Common myeloid progenitor, CD34-positive (primary cell): ENCODE measurements at places on chromosomes 5 and 9.

DNA sequence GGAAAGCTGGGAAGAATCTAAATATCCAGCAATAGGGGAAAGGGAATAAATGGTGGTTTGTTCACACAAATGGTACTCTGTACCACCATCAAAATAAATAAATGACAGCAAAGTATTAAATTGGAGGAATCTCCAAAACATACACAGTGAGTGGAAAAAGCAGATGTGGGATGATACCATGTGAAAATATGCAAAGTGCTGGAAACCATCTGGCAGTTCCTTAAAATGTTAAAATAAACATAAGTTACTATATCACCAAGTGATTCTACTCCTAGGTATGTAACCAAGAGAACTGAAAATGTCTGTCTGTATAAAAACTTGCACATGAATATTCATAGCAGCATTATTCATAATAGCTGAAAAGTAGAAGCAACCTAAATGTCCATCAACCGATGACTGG lies 41.9 kb upstream of the TEX48 start:
- no peak for DNase-seq
- H3K4me1 ChIP-seq = no peaks in the 10 kb centered on the region
- H3K36me3 ChIP-seq = no peaks in the 10 kb centered on the region
- H3K27me3 ChIP-seq = peaks cover 2% of the 10 kb centered on the region
- H3K4me3 ChIP-seq = no peak overlapping the region

DNA sequence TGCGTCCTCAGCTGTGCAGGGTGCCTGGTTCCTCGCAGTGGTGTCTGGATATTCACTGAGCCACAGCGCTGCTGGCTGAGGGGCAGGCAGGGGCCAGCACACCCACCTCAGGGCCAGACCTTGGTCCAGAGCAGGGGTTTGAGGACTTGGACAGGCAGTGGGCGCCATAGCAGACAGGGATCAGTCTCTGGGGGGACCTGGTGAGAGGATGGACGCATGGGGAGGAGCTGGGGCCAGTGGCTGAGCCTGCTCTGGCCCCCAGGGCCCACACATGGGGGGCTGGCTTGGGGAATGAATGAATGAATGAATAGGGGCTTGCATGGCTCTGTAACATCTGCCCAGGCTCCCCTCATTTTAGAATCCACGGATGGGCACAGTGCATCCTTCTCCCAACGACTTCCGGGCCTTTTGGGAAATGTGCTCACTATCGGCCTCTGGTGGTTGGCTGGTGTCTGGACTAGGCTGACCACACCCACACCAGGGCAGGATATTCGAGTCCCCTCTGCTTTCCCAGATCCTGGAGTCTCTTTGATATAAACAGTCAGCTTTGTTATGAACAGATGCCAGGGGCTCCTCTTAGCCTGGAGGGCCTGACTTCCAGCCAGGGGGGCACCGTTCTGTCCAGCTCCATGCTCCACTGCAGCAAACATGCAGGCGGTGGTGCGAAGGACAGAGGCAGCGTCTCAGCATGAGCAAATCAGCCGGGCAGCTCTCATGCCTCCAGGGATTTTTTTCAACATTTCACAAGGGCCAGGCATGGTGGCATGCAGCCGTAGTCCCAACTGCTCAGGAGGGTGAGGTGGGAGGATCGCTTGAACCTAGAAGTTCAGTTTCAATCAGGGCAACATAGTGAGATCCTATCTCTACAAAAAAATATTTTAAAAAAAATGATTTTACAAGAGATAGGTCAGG lies 62.6 kb downstream of the NEK6 start:
- DNase-seq = peak; percentile 43
- no peak overlapping the region for H3K4me3 ChIP-seq
- H3K4me1 ChIP-seq = peaks cover 20% of the 10 kb centered on the region
- H3K27me3 ChIP-seq = no peaks in the 10 kb centered on the region

GRCh38 chr9:112032009-112032408 lies 135.4 kb downstream of the UGCG start:
- H3K27me3 ChIP-seq = peaks cover 75% of the 10 kb centered on the region
- H3K4me3 ChIP-seq = no peak overlapping the region
- H3K36me3 ChIP-seq = no peaks in the 10 kb centered on the region
- peaks cover 1% of the 10 kb centered on the region for H3K4me1 ChIP-seq
- no peak for DNase-seq
- no peak overlapping the region for H3K27ac ChIP-seq

- H3K36me3 ChIP-seq = no peaks in the 10 kb centered on the region
- H3K27me3 ChIP-seq = no peaks in the 10 kb centered on the region
- H3K4me3 ChIP-seq = no peak overlapping the region
Measured at GRCh38 chr5:98060148-98060547, 713.3 kb upstream of the RGMB start.

- H3K4me3 ChIP-seq = no peak overlapping the region
- no peaks in the 10 kb centered on the region for H3K27me3 ChIP-seq
- peaks cover 14% of the 10 kb centered on the region for H3K36me3 ChIP-seq
- peak; percentile 14 for DNase-seq
- no peak overlapping the region for H3K27ac ChIP-seq
- no peaks in the 10 kb centered on the region for H3K4me1 ChIP-seq
Measured at GRCh38 chr9:107299437-107299836, 16.4 kb downstream of the RAD23B start.

GRCh38 chr5:43233946-43234345 lies 41.9 kb downstream of the NIM1K start:
- H3K27me3 ChIP-seq = no peaks in the 10 kb centered on the region
- H3K4me3 ChIP-seq = no peak overlapping the region
- no peak for DNase-seq

DNA sequence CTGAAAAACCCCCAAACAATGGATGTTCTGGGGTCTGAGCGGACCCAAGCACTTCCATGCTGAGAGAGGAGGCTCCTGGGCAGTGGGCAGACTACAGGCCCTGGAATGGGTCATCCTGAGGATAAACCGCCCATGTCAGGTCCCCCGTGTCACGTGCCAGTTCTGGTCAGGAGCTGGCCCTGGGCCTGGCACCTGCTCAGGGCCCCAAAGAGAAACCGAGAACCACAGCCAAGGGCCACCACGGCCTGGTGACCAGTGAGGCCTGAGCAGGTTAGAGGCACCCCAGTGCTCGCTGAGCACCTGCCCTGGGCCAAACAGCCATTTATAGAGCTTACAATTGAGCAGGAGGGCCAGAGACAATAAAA lies 15.8 kb downstream of the LMAN2 start:
- DNase-seq = no peak
- H3K4me3 ChIP-seq = no peak overlapping the region
- H3K36me3 ChIP-seq = peaks cover 2% of the 10 kb centered on the region
- H3K4me1 ChIP-seq = peaks cover 25% of the 10 kb centered on the region
- H3K27ac ChIP-seq = no peak overlapping the region
- no peaks in the 10 kb centered on the region for H3K27me3 ChIP-seq

- H3K27me3 ChIP-seq = no peaks in the 10 kb centered on the region
- DNase-seq = no peak
- no peaks in the 10 kb centered on the region for H3K36me3 ChIP-seq
- H3K4me1 ChIP-seq = no peaks in the 10 kb centered on the region
- H3K4me3 ChIP-seq = no peak overlapping the region
Measured at GRCh38 chr5:74275171-74275992, 365.1 kb downstream of the ENC1 start.

DNA sequence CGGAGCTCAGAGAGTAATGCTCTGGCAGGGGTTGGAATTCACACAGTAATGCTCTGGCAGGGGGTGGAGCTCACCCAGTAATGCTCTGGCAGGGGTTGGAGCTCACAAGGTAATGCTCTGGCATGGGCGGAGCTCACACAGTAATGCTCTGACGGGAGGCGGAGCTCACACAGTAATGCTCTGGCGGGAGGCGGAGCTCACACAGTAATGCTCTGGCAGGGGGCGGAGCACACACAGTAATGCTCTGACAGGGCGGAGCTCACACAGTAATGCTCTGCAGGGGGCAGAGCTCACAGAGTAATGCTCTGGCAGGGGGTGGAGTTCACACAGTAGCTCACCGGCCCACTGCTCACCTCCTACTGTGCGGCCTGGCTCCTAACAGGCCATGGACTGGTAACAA lies 47.2 kb upstream of the LPCAT1 start:
- H3K36me3 ChIP-seq = no peaks in the 10 kb centered on the region
- H3K27ac ChIP-seq = no peak overlapping the region
- H3K27me3 ChIP-seq = no peaks in the 10 kb centered on the region
- DNase-seq = no peak

GRCh38 chr5:107451028-107451427 lies 219.7 kb downstream of the EFNA5 start:
- H3K4me1 ChIP-seq = no peaks in the 10 kb centered on the region
- H3K4me3 ChIP-seq = no peak overlapping the region
- no peak overlapping the region for H3K27ac ChIP-seq
- H3K27me3 ChIP-seq = no peaks in the 10 kb centered on the region
- no peaks in the 10 kb centered on the region for H3K36me3 ChIP-seq

- H3K4me1 ChIP-seq = peaks cover 7% of the 10 kb centered on the region
- no peak overlapping the region for H3K27ac ChIP-seq
- no peak for DNase-seq
- H3K27me3 ChIP-seq = no peaks in the 10 kb centered on the region
- H3K36me3 ChIP-seq = no peaks in the 10 kb centered on the region
Measured at GRCh38 chr5:122907276-122907675, 61.9 kb downstream of the SNX24 start.

GRCh38 chr9:134314039-134314949 lies 12.0 kb upstream of the RXRA start:
- peaks cover 15% of the 10 kb centered on the region for H3K4me1 ChIP-seq
- no peak overlapping the region for H3K27ac ChIP-seq
- no peaks in the 10 kb centered on the region for H3K36me3 ChIP-seq
- H3K4me3 ChIP-seq = no peak overlapping the region
- DNase-seq = no peak

GRCh38 chr5:106755066-106755465 lies 915.7 kb downstream of the EFNA5 start:
- peaks cover 3% of the 10 kb centered on the region for H3K4me1 ChIP-seq
- no peak overlapping the region for H3K4me3 ChIP-seq
- H3K36me3 ChIP-seq = no peaks in the 10 kb centered on the region
- no peak overlapping the region for H3K27ac ChIP-seq
